WTC11 (cell line): ENCODE measurements at places on chromosomes 13 and 19.
A peak's percentile ranks its signal among the peaks of the same experiment; 100 is the strongest.

DNA sequence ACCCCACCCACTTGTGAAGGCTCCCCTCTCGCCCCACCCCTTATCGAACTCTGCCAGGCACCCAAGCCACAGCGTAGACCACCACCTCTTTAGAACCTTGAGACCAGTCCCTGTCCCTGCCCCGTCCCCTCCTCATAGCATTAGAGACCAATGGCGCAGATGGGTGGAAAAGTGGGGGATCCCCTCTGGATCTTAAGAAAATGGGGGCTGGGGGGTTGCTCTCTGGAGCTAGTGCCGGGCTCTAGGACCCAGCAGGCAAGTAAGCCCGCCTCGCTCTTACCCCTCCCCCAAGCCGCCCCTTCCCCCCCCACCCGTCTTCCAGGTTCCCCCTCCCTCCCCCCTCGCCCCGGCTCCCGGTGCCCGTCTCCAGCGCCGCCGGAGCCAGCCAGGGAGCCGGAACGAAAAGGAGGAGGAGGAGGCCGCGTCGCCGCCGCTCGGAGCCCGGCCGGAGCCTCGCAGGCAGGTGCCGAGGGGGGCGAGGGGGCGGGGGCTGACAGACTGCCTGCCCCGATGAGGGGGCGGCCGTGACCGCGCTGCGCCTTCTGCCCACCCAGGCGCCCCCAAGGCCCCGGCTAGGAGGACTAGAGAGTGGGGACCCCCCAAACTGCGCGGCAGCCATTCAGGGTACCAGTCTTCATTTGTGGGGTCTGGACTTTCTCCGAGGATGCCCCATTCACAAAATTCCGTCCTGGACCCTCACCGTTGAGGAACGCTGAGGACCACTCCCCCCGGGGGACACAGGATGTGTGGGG lies at the start of gene SPRED3:
Gene SPRED3 (plus strand): TSS at position 349 of the 752 bp plus-strand sequence. CDS start 1,606 bp downstream, outside the sequence.
- peak; percentile 73 for DNase-seq
- H3K36me3 ChIP-seq = peaks cover 23% of the 10 kb centered on the region
- peak within 1 kb of the TSS; percentile 85 for H3K4me3 ChIP-seq
- H3K27ac ChIP-seq = peak within 1 kb of the TSS; percentile 97

GRCh38 chr13:112062571-112063570 lies 4.1 kb upstream of the SOX1 start:
- no peaks in the 10 kb centered on the region for H3K36me3 ChIP-seq
- H3K27me3 ChIP-seq = peaks cover 94% of the 10 kb centered on the region
- peak overlapping the region; percentile 68 for H3K4me3 ChIP-seq
- H3K27ac ChIP-seq = no peak overlapping the region

- no peaks in the 10 kb centered on the region for H3K36me3 ChIP-seq
- no peak overlapping the region for H3K27ac ChIP-seq
- no peak overlapping the region for H3K4me3 ChIP-seq
- no peaks in the 10 kb centered on the region for H3K27me3 ChIP-seq
Measured at GRCh38 chr13:110245416-110245899, 61.5 kb downstream of the COL4A1 start.

DNA sequence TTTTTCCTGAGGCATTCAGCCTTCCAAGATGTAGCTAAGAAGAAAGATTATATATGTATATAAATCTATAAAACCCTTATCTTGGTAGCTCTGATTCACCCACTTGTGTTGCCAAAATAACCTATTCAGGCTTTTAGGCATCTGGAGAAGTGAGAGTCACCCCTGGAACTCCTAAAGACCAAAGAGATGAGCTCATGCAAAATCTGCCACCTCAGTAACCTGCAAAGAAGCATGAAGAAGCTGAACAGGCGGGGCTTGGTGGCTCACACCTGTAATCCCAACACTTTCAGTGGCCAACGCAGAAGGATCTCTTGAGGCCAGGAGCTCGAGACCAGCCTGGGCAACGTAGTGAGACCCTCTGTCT lies 393.7 kb downstream of the FOXO1 start:
- no peaks in the 10 kb centered on the region for H3K36me3 ChIP-seq
- DNase-seq = no peak
- H3K4me1 ChIP-seq = peaks cover 32% of the 10 kb centered on the region
- no peaks in the 10 kb centered on the region; the same call in 1 of the 2 replicates for H3K27me3 ChIP-seq
- H3K4me3 ChIP-seq = no peak overlapping the region

- H3K4me3 ChIP-seq = no peak overlapping the region
- no peaks in the 10 kb centered on the region for H3K36me3 ChIP-seq
- H3K4me1 ChIP-seq = peaks cover 43% of the 10 kb centered on the region
- H3K27ac ChIP-seq = peak overlapping the region; percentile 81
- DNase-seq = no peak
Measured at GRCh38 chr19:18649371-18650020, 12.7 kb downstream of the KLHL26 start.

- DNase-seq = no peak
- no peak overlapping the region for H3K4me3 ChIP-seq
- no peaks in the 10 kb centered on the region for H3K27me3 ChIP-seq
- peak overlapping the region; percentile 65 for H3K27ac ChIP-seq
Measured at GRCh38 chr19:56111601-56112312, 9.3 kb downstream of the ZNF787 start.

DNA sequence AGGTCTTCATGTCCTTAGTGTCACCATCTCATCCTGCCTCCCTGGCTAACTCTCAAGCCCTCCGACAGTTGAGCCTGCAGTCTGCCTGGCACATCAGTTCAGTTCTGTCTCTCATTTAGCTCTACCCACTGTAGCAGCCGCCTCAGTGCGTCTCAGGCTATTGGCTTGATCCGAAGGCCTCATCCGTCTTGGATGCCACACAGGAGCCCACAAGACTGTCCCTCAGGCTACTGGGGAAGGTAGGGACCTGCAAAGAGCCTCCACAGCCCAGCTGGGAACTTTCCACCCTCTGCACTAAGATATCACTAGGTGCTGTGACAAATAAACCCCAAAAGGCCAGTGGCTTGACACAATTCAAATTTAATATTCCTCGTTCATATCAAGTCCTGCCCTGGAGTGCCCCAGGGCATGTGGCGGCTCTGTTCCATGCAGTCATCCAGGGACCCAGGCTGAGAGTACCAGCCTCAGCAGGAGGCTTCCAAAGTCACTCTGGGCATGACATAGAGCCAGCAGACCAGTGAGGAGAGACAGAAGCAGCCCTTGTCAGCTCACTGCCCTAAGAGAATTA lies 5.7 kb downstream of the VSTM2B start:
- no peak for DNase-seq
- H3K27me3 ChIP-seq = peaks cover 57% of the 10 kb centered on the region
- H3K36me3 ChIP-seq = no peaks in the 10 kb centered on the region
- H3K4me3 ChIP-seq = no peak overlapping the region
- H3K4me1 ChIP-seq = peaks cover 27% of the 10 kb centered on the region

- no peaks in the 10 kb centered on the region for H3K36me3 ChIP-seq
- H3K4me3 ChIP-seq = no peak overlapping the region
- DNase-seq = no peak
- H3K27me3 ChIP-seq = peaks cover 38% of the 10 kb centered on the region
Measured at GRCh38 chr19:7883796-7884570, 4.3 kb upstream of the LRRC8E start.

DNA sequence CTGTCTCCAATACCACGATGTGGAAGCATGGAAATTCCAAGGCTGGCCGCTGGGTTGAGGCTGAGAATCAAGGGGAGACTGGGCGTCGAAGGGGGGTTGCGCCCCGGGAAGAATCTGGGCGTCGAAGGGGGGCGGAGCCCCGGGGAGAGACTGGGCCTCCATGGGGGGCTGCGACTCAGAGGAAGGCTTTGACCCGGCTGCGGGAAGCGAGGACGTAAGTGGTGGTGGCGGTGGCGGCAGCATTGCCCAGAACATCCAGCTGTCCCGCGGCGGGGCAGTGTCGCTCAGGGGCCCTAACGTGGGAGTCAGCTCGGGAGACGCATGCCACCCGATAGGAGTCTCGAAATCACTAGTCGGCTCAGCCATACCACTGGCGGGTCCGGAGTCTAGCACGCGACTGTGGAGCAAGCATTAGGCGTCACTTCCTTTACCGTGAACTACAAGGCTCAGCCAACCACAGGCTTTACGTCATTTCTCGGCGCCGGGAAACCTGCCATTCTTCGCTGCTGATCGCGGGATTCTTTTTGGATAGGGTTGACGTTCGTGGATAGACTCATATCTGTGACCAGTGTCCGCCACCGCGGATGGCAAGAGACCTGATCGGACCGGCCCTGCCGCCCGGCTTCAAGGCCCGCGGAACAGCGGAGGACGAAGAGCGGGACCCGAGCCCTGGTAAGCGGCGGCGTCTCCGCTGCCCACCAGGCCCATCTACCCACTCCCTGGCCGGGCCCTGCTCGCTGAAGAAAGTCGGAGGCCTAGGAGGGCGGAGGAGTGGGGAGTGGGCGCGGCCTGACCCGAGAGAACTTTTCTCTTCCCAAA lies at the start of the genes GPALPP1 and NUFIP1:
Gene GPALPP1 (plus strand): TSS at position 468 of the 819 bp plus-strand sequence. CDS start 117 bp downstream, at position 585.
Gene NUFIP1 (minus strand): TSS at position 401 of the 819 bp plus-strand sequence. CDS start 35 bp downstream, at position 366.
- H3K36me3 ChIP-seq = peaks cover 19% of the 10 kb centered on the region
- peak; percentile 89 for DNase-seq

DNA sequence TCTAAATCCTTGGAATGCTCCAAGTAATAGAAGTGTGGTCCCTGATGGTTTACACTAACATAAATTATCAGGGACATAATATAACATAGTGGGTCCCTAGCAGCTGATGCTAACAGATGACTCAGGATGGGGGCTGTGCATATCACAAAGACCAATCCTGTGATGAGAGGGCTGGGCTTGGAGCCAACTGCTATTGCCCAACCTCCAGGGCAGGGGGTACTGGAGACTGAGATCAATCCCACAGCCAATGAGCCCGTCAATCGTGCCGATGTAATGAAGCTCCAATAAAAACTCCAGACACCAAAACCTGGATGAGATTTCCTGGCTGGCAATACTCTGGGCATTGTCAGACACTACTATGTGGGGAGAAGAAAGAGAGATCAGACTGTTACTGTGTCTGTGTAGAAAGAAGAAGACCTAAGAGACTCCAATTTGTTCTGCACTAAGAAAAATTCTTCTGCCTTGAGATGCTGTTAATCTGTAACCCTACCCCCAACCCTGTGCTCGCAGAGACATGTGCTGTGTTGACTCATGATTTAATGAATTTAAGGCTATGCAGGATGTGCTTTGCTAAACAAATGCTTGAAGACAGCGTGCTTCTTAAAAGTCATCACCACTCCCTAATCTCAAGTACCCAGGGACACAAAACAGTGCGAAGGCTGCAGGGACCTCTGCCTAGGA lies 33.4 kb downstream of the ABCC4 start:
- peaks cover 8% of the 10 kb centered on the region for H3K4me1 ChIP-seq
- DNase-seq = no peak
- peaks cover 18% of the 10 kb centered on the region for H3K36me3 ChIP-seq
- no peak overlapping the region for H3K4me3 ChIP-seq
- no peaks in the 10 kb centered on the region for H3K27me3 ChIP-seq

- DNase-seq = no peak
- no peaks in the 10 kb centered on the region for H3K27me3 ChIP-seq
- no peak overlapping the region for H3K4me3 ChIP-seq
- peaks cover 66% of the 10 kb centered on the region for H3K36me3 ChIP-seq
- H3K27ac ChIP-seq = peak overlapping the region; percentile 73
Measured at GRCh38 chr19:8487137-8487851, 15.1 kb downstream of the PRAM1 start.

- no peak overlapping the region for H3K27ac ChIP-seq
- no peaks in the 10 kb centered on the region for H3K27me3 ChIP-seq
- no peaks in the 10 kb centered on the region for H3K36me3 ChIP-seq
- H3K4me1 ChIP-seq = peaks cover 12% of the 10 kb centered on the region
- DNase-seq = no peak
Measured at GRCh38 chr13:26831336-26831908, 70.8 kb upstream of the GPR12 start.

GRCh38 chr13:52882785-52883184 lies 34.3 kb upstream of the PCDH8 start:
- no peak for DNase-seq
- H3K4me3 ChIP-seq = no peak overlapping the region
- H3K36me3 ChIP-seq = peaks cover 6% of the 10 kb centered on the region; the same call in 1 of the 2 replicates
- no peak overlapping the region for H3K27ac ChIP-seq

- H3K27me3 ChIP-seq = no peaks in the 10 kb centered on the region
- DNase-seq = no peak
- H3K27ac ChIP-seq = no peak overlapping the region
- no peak overlapping the region for H3K4me3 ChIP-seq
Measured at GRCh38 chr13:103277959-103278694, 211.9 kb upstream of the SLC10A2 start.

DNA sequence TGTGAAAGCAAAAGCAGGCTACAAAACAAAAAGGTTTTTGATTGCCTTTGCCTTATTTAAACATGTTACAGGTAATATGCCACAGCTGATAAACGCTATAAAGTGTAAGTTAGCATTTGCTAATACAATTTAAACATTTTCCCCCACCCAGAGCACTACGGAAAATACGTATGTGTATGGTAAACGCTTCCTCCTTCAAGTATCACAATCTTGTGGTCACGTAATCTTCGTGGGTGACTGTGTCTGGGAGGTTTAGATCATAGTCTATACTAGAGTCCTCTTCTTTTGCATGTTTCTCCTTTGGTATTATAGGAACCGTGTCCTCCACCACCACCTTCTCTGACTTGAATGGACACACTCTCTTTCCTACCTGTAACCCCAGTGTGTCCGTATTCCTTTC lies 38.1 kb upstream of the POSTN start:
- H3K27me3 ChIP-seq = no peaks in the 10 kb centered on the region
- peak overlapping the region; percentile 11; the same call in 1 of the 2 replicates for H3K27ac ChIP-seq
- peaks cover 3% of the 10 kb centered on the region for H3K4me1 ChIP-seq
- no peak for DNase-seq

- H3K36me3 ChIP-seq = no peaks in the 10 kb centered on the region
- no peak overlapping the region for H3K27ac ChIP-seq
- no peak for DNase-seq
Measured at GRCh38 chr19:18377026-18377425, 8.9 kb upstream of the GDF15 start.

DNA sequence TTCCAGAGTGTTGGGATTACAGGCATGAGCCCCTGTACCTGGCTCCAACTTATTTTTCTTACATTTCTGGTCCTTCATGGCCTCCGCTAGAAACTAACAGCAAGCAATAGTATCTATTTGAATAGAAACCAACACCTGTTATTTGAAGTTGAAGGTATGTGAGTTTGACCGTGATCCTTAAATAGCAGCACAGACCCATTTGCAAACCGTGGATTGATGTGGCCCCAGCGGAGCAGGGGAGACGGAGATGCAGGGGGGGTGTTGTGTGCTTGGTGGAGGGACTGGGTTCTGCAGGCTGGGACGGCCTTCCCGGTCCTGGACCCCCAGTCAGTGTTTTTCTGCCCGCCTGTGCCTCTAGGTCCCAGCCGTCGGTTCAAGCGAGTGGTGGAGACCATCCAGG lies 16.9 kb downstream of the TMEM150B start:
- peaks cover 6% of the 10 kb centered on the region for H3K4me1 ChIP-seq
- H3K36me3 ChIP-seq = peaks cover 38% of the 10 kb centered on the region
- H3K4me3 ChIP-seq = no peak overlapping the region
- no peaks in the 10 kb centered on the region for H3K27me3 ChIP-seq
- DNase-seq = no peak
- H3K27ac ChIP-seq = no peak overlapping the region
